ENCODE measurements at places on chromosomes 16 and 17. TPM values are rescaled to one million over a fixed set of nuclear protein-coding genes. Genes with fewer than 3 reads are reported as not detected.

CALB2 gene
- not detected for total RNA-seq

CNTNAP4 gene
- total RNA-seq, result not detected

TLCD1 gene
- total RNA-seq, result 2.5 TPM

HSD17B2 gene
- 347 TPM for total RNA-seq

ST6GALNAC2 gene
- total RNA-seq, result 2.2 TPM

CISD3 gene
- 11.6 TPM for total RNA-seq

HS3ST3B1 gene
- total RNA-seq, result 0.44 TPM

All from mammary microvascular endothelial cell (primary cell).